A375 (cell line): ENCODE measurements at places on chromosomes 12 and 14. TPM values are rescaled to one million over a fixed set of nuclear protein-coding genes. Genes with fewer than 3 reads are reported as not detected.

NEK9 gene
- 19.7 and 19.8 TPM in 2 replicates for total RNA-seq

MANSC4 gene
- total RNA-seq = not detected in 2 replicates

ALKBH2 gene
- 76.8 and 83.8 TPM in 2 replicates for total RNA-seq

CACNA2D4 gene
- 0.19 and 0.29 TPM in 2 replicates for total RNA-seq

NPFF gene
- not detected in 2 replicates for total RNA-seq

PHLDA1 gene
- total RNA-seq = 138 and 163 TPM in 2 replicates

CD69 gene
- not detected in 2 replicates for total RNA-seq

TBC1D30 gene
- 5.3 and 6.0 TPM in 2 replicates for total RNA-seq

PRH2 gene
- total RNA-seq = 0.91 and 0.98 TPM in 2 replicates
